Cardiac fibroblast (primary cell): ENCODE measurements at places on chromosomes 3 and 15.

DNA sequence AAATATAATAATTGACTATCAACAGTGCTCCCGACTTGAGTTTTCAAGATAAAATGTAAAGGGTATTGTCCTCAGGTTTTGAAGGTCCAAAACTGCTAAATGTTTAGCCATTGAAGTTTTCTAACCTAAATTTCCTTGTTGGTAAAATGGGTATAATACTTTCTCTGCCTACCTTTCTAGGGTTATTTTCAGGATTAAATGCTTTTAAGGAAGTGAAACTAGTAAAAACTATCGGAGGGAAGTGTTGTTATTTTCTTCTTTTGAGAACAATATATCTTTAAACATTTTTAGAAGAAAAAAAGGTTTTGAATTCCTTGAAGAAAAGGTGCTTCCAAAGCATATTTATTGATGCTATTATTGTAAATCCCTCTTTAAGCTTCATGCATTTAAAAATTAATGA is 67.3 kb downstream of the FILIP1L start:
- DNase-seq = no peak

- no peak for DNase-seq
Observed at GRCh38 chr15:98417346-98417745, 231.0 kb upstream of the IGF1R start.

DNA sequence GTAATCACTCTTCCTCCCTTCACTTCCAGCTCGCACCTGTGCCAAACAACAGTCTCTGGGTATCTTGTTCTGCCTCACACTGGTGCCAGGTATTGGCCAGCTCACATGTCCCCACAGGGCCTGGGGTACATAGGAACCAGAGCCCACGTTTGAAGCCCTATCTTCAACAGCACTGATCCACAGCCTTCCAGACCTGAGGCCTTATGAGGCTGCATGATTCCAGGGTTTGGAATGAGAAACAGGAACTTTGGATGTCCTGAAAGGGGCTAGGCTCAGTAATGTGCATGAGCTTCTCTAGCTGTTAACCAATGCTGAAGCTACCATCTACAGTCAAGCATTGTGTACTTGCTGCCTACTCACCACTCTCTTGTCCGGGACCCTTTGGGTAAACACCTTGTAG is 92.4 kb downstream of the GPR156 start:
- DNase-seq = no peak

- DNase-seq = no peak
Observed at GRCh38 chr3:120399372-120399771, 50.2 kb upstream of the LRRC58 start.

GRCh38 chr15:85474700-85475316 is 94.4 kb downstream of the AKAP13 start:
- DNase-seq = no peak

DNA sequence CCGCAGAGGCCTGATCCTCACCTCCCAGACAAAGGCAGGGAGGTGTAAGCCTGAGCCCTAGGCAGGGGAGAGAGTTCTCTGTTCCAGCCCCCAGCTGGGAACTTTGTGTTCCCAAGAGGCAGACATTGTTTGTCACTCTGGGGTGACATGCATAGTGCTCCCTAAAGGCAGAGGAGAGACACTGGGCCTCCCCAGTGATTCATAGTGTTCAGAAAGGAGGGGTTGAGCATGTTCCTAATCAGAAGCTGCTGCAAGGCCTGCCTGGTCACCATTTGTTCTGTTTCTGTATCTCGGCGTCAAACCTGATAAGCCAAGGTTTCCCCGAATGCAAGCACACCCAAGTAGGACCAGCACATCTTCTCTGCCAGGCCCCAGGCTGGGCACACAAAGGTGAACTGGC is 24.0 kb upstream of the SLC6A6 start:
- no peak for DNase-seq

GRCh38 chr15:68386587-68387288 is 45.2 kb downstream of the ITGA11 start:
- DNase-seq = no peak

DNA sequence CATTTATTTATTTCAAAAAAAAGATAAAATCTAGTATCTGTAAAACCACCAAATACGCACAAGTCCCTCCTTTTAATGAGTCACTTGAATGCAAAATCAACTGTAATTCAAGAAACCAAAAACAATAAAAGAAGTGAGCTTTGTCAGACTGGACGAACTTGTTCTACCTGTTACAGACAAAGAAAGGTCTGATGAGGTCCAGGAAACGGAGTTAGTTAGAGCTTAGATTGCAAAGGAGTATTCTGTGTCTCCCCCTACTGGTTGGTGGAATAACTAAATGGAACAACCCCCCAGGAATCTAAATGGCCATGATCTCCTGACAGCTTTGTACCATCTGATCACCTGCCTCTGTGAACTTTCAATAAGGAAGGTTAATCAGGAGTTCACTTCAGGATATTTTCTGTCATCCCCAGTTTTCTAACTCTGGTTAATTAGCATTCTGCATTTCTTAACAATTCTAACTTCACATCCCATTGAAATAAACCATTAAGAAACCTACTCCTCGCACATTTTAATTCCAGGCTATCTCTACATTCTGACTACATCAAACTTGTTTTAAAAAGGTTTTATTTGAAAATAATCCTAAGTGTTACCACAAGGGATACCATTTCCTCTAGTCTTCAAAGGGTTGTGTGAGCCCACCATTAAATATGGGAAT is 333.0 kb upstream of the SATB1 start:
- peak; percentile 8 for DNase-seq

DNA sequence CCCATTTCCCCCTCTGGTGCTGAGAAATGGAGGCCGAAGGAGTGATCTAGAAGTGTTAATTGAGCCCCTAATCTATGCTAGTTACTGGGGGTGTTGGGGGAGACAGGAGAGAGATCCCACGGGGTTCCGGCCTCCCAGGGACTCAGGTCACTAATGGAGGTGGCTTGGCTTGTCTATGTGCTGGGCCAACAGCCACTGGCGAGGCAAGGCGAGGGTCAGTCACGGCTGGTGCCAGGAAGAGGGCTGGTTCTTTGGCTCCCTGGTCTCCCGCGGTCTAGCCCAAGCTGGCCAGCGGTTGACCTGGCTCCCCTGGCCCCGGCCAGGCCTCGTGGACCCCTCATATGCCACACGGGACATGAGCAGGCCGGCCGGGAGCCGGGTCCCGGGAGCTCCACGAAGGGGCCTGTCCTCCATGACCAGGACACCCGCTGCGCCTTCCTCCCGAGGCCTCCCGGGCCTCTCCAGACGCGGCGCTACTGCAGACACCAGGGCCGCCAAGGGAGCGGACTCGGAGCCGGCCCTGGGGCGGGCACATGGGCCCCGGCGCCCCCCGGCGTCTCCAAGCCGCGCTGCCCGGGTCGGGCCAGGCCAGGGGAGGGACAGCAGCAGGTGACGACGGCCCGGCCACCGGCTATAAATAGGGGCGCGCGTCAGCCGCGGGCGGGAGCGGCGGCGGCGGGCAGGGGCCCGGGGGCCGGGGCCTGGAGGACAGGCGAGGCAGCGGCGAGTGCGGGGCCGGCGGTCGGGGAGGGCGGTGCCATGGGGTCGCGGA is at the start of gene ALPK3:
Gene ALPK3, plus strand, starts transcription at position 663 of the 772 bp plus-strand sequence. Its CDS starts 97 bp downstream, at position 760.
- DNase-seq = no peak

GRCh38 chr3:17749705-17750293 is 7.4 kb upstream of the TBC1D5 start:
- no peak for DNase-seq

- peak; percentile 83 for DNase-seq
Observed at GRCh38 chr3:32502118-32502945, at the start of gene CMTM6. TSS of gene CMTM6 (minus strand) at chr3:32502852. CDS start at chr3:32502745, 107 bp downstream.

DNA sequence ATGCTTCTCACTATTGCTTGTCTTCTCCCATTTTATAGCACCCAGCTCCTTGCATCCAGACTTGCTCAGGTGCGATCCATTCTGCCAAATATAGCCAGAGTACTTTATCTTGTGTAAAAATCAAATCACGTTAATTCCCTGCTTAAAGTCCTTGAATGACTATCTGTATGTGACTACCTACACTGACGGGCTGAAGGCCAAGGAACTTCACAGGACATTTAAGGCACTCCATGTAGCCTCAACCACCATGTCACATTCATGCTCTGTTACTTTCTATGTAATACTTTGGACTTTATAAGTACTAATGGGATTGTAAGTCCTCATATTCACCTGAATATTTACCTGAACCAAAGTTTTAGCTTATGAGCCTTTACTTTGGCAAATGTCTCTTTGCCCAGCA is 489.9 kb downstream of the MECOM start:
- no peak for DNase-seq

GRCh38 chr3:152346740-152347139 is 78.0 kb downstream of the MBNL1 start:
- DNase-seq = no peak

GRCh38 chr3:52198643-52199608 is 966 bp downstream of the ALAS1 start:
- DNase-seq = no peak
